ENCODE measurements at places on chromosomes 11 and 22.

- no peaks in the 10 kb centered on the region for H3K36me3 ChIP-seq
- no peak overlapping the region for H3K27ac ChIP-seq
- no peaks in the 10 kb centered on the region for H3K27me3 ChIP-seq
- no peak for DNase-seq
- H3K4me3 ChIP-seq, result no peak overlapping the region
- no peaks in the 10 kb centered on the region for H3K4me1 ChIP-seq
Observed at GRCh38 chr11:27234043-27234668, 128.9 kb downstream of the CCDC34 start.

DNA sequence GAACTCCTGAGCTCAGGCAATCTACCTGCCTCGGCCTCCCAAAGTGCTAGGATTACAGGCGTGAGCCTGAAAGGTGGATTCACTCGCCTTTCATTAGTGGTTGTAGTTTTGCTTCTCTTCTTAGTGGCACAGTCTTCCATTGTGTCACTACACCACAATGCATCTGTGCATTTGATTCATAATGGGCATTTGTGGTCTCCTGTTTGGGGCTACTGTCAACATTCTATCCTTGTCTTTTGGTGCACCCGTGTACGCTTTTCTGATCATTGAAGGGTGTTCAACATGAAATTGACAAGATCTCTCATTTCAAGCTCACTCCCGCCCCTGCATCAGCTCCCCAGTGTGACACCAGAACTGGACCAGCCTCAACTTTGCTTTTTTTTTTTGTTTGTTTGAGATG, 2.0 kb upstream of the SYT12 start:
- peaks cover 17% of the 10 kb centered on the region for H3K4me1 ChIP-seq

GRCh38 chr11:14529951-14530350, 9.8 kb upstream of the PSMA1 start:
- no peak overlapping the region for H3K27ac ChIP-seq
- no peak overlapping the region for H3K4me3 ChIP-seq
- no peaks in the 10 kb centered on the region for H3K4me1 ChIP-seq
- no peaks in the 10 kb centered on the region for H3K27me3 ChIP-seq
- H3K36me3 ChIP-seq, result no peaks in the 10 kb centered on the region

- no peak for DNase-seq
- H3K4me3 ChIP-seq, result no peak overlapping the region
- no peaks in the 10 kb centered on the region for H3K27me3 ChIP-seq
- no peaks in the 10 kb centered on the region for H3K36me3 ChIP-seq
- no peak overlapping the region for H3K27ac ChIP-seq
Observed at GRCh38 chr22:20648306-20648903, 125.5 kb upstream of the SERPIND1 start.

GRCh38 chr22:48299801-48300200, 1527.9 kb downstream of the BRD1 start:
- no peaks in the 10 kb centered on the region for H3K27me3 ChIP-seq
- no peak overlapping the region for H3K27ac ChIP-seq
- no peak overlapping the region for H3K4me3 ChIP-seq
- no peak for DNase-seq
- H3K4me1 ChIP-seq, result no peaks in the 10 kb centered on the region
- no peaks in the 10 kb centered on the region for H3K36me3 ChIP-seq

DNA sequence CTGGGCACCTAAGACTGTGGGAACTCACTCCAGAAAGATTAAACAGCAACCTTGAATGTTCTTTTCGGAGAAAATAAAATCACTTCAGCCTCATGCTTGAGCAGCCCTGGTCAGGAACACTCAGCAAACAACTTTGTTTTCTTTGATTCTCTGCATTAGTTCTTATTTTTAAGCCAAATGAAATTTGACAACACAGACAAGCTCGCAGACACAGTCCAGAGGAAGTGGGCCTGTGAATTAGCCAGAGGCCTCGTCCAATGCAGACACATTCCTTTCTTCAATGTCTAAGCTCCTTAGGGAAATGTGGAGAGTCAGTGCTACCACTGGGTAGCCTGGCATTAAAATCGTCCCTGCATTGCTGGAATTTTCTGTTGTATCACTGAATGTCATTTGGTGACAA, 62.9 kb upstream of the CSNK2A3 start:
- H3K4me1 ChIP-seq, result no peaks in the 10 kb centered on the region
- DNase-seq, result no peak
- no peak overlapping the region for H3K27ac ChIP-seq
- no peaks in the 10 kb centered on the region for H3K27me3 ChIP-seq

GRCh38 chr22:24433828-24434470, 6.5 kb downstream of the ADORA2A start:
- peaks cover 82% of the 10 kb centered on the region for H3K4me1 ChIP-seq
- peak overlapping the region; percentile 98 for H3K27ac ChIP-seq
- H3K36me3 ChIP-seq, result peaks cover 4% of the 10 kb centered on the region
- DNase-seq, result peak; percentile 83
- no peaks in the 10 kb centered on the region for H3K27me3 ChIP-seq
- peak overlapping the region; percentile 21 for H3K4me3 ChIP-seq

- H3K4me1 ChIP-seq, result no peaks in the 10 kb centered on the region
- no peaks in the 10 kb centered on the region for H3K27me3 ChIP-seq
- no peak for DNase-seq
Observed at GRCh38 chr11:111913997-111914396, 1.5 kb downstream of the HSPB2 start.

All from MM.1S (cell line).